Naive B cell (primary cell): ENCODE measurements at places on chromosomes 3 and 15. TPM values are rescaled to one million over a fixed set of nuclear protein-coding genes. Genes with fewer than 3 reads are reported as not detected.
A peak's percentile ranks its signal among the peaks of the same experiment; 100 is the strongest.

CPN2 gene
- polyA plus RNA-seq = not detected

TAGLN3 gene
- polyA plus RNA-seq = not detected

MANF gene
- 37.3 TPM for polyA plus RNA-seq

LRRC31 gene
- not detected for polyA plus RNA-seq

CLDN18 gene
- not detected for polyA plus RNA-seq

EFCAB12 gene
- not detected for polyA plus RNA-seq

DAPK2 gene
- polyA plus RNA-seq = 1.0 TPM

LRRC3B gene
- not detected for polyA plus RNA-seq

PLSCR2 gene
- not detected for polyA plus RNA-seq

IL16 gene
- 182 TPM for polyA plus RNA-seq

CDHR4 gene
- polyA plus RNA-seq = not detected

PDHB gene
- polyA plus RNA-seq = 110 TPM

- H3K4me3 ChIP-seq = peak overlapping the region; percentile 84
- DNase-seq = no peak
- H3K27me3 ChIP-seq = peaks cover 14% of the 10 kb centered on the region
- no peaks in the 10 kb centered on the region for H3K36me3 ChIP-seq
- H3K27ac ChIP-seq = no peak overlapping the region
- H3K4me1 ChIP-seq = peaks cover 13% of the 10 kb centered on the region
These were observed 1.5 kb downstream of the CDC25A start for GRCh38 chr3:48186631-48187300.

DNA sequence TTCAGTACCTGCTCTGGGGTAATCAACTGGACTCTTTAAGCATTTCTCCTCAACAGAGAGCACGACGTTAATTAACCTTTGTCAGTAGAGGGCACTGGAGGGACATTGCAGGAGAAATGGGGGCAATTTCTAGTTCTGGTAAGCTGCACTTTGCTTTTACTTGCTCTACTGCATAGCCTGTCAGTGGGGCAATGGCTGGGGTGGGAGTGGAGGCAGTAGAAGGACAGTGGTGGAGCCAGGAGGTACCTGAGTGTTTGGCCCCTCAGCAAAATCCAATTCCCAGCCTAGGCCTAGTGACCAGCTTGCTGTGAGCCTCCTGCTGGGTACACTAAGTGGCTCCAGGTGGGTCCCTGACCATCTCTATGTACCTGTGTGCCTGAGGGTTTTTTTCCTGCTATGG, 18.3 kb upstream of the MED12L start:
- H3K27ac ChIP-seq = no peak overlapping the region
- no peaks in the 10 kb centered on the region for H3K4me1 ChIP-seq
- H3K36me3 ChIP-seq = no peaks in the 10 kb centered on the region

GRCh38 chr3:64743156-64743886, 55.5 kb upstream of the ADAMTS9 start:
- H3K27me3 ChIP-seq = no peaks in the 10 kb centered on the region
- H3K27ac ChIP-seq = no peak overlapping the region
- no peaks in the 10 kb centered on the region for H3K36me3 ChIP-seq

DNA sequence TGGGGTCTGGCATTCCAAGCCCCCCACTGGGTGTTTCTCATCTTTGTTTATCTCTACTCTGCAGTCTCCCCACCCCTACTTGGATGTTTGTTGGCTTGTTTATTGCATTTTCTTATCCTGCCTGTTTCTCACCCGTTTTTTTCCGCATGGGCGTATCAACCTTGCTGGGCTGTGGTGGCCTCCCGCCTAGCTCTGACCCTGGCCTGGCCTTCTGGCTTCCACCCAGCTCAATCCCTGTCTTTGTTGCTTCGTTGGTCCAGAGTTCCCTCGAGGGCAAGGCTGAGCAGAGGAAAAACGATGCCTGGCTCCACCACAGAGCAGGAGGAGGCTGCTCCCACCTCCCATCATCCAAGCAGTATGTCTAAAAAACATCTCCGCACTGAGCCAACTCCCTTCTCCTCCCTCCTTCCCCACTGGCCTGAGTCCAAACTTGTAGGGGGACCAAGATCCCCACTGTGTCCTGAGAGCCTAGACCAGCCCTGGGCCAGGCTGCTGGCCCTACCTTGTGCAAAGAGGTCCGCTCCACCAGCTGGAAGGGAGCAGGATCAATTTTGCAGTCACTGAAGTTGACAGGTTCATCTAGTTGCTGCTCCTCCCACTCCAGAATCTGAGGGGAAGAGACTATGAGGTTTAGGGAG, 9.8 kb downstream of the CLCN2 start:
- H3K27ac ChIP-seq = peak overlapping the region; percentile 30
- H3K4me1 ChIP-seq = no peaks in the 10 kb centered on the region
- H3K4me3 ChIP-seq = no peak overlapping the region
- no peaks in the 10 kb centered on the region for H3K36me3 ChIP-seq

GRCh38 chr15:29140475-29141307, 128.9 kb downstream of the NSMCE3 start:
- no peak for DNase-seq
- H3K4me1 ChIP-seq = peaks cover 5% of the 10 kb centered on the region
- H3K27ac ChIP-seq = no peak overlapping the region
- no peak overlapping the region for H3K4me3 ChIP-seq
- no peaks in the 10 kb centered on the region for H3K36me3 ChIP-seq
- H3K27me3 ChIP-seq = peaks cover 50% of the 10 kb centered on the region

DNA sequence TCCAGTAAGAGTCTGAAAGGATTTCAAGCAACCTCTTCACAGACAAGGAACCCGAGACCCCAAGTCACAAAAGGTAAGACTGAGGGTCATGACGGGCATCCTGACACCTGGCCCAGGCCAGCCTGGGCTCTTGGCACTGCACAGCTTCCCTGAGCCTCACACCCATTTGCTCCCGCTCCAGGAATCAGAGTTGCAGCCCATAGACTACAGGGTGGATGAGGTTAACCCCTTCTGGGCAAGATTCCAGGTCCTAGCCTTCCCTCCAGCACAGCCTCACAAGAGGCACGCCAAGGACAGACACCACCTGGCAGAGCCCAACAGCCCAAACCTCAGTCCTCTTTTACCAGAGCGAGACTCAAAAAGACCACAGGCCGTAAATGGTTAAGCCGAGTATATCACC, 36.2 kb downstream of the RBPMS2 start:
- no peak overlapping the region for H3K27ac ChIP-seq
- no peaks in the 10 kb centered on the region for H3K27me3 ChIP-seq
- no peak for DNase-seq
- H3K4me1 ChIP-seq = no peaks in the 10 kb centered on the region
- no peak overlapping the region for H3K4me3 ChIP-seq

GRCh38 chr3:29267226-29267625, 13.6 kb upstream of the RBMS3 start:
- no peak for DNase-seq
- H3K4me1 ChIP-seq = no peaks in the 10 kb centered on the region
- H3K36me3 ChIP-seq = no peaks in the 10 kb centered on the region
- H3K27me3 ChIP-seq = no peaks in the 10 kb centered on the region

DNA sequence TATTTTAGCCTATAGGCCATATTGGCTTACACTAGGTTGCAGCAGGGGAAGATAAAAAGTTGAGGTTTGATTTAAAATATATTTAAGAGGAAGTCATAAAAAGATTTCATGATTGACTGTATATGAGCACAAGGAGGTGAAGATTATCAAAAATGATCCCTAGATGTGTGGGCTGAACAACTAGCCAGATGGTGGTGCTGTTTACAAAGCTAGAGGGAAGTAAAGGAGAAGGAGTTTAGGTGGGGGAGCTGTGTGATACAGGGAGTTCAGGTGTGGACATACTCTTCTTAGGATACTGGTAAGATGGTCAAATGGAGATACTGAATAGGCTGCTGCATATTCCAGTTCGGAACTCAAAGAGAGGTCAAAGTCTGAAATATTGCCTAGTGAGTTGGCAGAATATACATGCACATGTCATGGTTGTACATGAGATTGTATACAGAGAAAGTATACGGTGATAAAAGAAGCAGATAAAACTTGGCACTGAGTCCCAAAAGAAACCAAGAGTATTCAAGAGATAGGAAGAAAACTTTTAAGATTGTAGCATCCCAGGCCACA, 727.8 kb downstream of the NLGN1 start:
- H3K4me3 ChIP-seq = no peak overlapping the region
- H3K4me1 ChIP-seq = no peaks in the 10 kb centered on the region
- H3K27ac ChIP-seq = no peak overlapping the region
- no peak for DNase-seq

DNA sequence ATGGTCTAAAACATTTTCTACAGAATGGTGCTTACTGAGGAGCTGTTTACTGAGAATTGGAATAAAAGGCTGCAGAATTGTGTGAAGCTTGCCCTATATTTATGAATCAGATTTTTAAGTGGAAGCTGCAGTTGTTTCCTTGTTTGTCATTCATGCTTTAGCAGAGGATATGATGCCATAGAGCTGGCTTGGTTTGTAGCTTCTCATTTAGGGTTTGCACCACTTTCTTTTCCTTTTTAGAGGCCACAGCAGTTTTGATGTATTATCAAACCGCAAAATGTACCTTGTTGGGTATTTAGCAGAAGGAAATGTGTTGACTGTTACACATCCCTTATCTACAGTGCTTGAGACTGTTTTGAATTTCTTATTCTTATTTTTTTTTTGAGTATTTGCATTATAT, 66.2 kb downstream of the RASA2 start:
- no peaks in the 10 kb centered on the region for H3K27me3 ChIP-seq
- H3K4me1 ChIP-seq = peaks cover 41% of the 10 kb centered on the region
- peaks cover 28% of the 10 kb centered on the region for H3K36me3 ChIP-seq
- peak overlapping the region; percentile 14 for H3K27ac ChIP-seq
- peak; percentile 30 for DNase-seq

GRCh38 chr15:43325039-43325684, 5.2 kb downstream of the LCMT2 start:
- no peak overlapping the region for H3K4me3 ChIP-seq
- no peaks in the 10 kb centered on the region for H3K36me3 ChIP-seq
- no peak overlapping the region for H3K27ac ChIP-seq
- H3K27me3 ChIP-seq = no peaks in the 10 kb centered on the region

DNA sequence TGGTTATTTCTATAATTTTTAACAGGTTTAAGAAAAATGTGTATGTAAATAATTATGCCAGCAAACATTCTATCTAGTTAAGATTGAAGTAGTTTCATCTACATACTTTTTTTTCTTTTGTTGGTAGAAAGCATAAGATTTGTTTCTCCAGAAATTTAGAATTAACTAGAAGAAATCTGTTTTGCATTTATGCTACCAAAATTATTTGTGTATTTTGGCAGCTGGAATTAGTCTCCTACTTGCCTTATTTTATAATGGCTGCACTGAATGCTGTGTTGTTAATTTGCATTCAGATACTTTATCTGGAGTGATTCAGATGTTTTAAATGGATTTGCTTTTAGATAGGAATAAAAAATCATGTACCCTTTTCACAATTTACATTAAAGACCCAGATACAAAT, 100.2 kb upstream of the NAALADL2 start:
- no peaks in the 10 kb centered on the region for H3K27me3 ChIP-seq
- no peak overlapping the region for H3K4me3 ChIP-seq
- DNase-seq = no peak
- no peak overlapping the region for H3K27ac ChIP-seq
- H3K36me3 ChIP-seq = no peaks in the 10 kb centered on the region
- no peaks in the 10 kb centered on the region for H3K4me1 ChIP-seq

- DNase-seq = no peak
- no peaks in the 10 kb centered on the region for H3K36me3 ChIP-seq
- H3K4me3 ChIP-seq = no peak overlapping the region
- H3K4me1 ChIP-seq = peaks cover 5% of the 10 kb centered on the region
These were observed 271.5 kb downstream of the SATB1 start for GRCh38 chr3:18153571-18154173.

GRCh38 chr3:36923523-36923943, 21.3 kb downstream of the TRANK1 start:
- DNase-seq = no peak
- H3K4me1 ChIP-seq = peaks cover 48% of the 10 kb centered on the region
- H3K36me3 ChIP-seq = peaks cover 4% of the 10 kb centered on the region
- peak overlapping the region; percentile 76 for H3K27ac ChIP-seq

- H3K4me1 ChIP-seq = no peaks in the 10 kb centered on the region
- no peak overlapping the region for H3K4me3 ChIP-seq
- no peak for DNase-seq
- H3K36me3 ChIP-seq = no peaks in the 10 kb centered on the region
These were observed 65.3 kb upstream of the SNRK start for GRCh38 chr3:43221076-43221475.

GRCh38 chr3:37456270-37456708, 281.9 kb upstream of the LRRFIP2 start:
- no peak for DNase-seq
- H3K4me3 ChIP-seq = no peak overlapping the region
- H3K27ac ChIP-seq = no peak overlapping the region
- H3K36me3 ChIP-seq = no peaks in the 10 kb centered on the region
